Prostate gland (tissue), 2 donors: ENCODE measurements at places on chromosomes 1 and 21. TPM values are rescaled to one million over a fixed set of nuclear protein-coding genes. Genes with fewer than 3 reads are reported as not detected.

DNA sequence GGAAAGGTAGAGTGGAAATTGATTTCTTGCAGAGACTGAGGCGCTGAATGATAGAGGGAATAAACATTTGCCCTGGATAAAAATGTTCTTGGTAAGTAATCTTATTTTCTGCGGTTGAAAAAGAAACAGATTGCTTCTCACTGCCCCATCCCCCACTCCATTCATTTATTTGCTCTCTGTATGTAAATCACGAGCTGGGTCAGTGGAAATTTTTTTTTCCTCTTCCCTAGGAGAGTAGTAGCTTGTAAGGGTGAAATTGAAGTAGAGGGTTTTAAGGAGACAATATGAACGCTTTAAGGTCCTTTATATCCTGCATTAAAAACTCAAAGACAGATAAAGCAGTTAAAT is 1.4 kb upstream of the BRINP3 start:
- H3K27ac ChIP-seq, result peak overlapping the region; percentile 68
- DNase-seq, result no peak
- H3K36me3 ChIP-seq, result no peaks in the 10 kb centered on the region
- no peaks in the 10 kb centered on the region for H3K4me1 ChIP-seq
- peak overlapping the region; percentile 31 for H3K4me3 ChIP-seq

GRCh38 chr1:1165900-1166421 is 7.7 kb upstream of the TTLL10 start:
- H3K27ac ChIP-seq, result peak overlapping the region; percentile 95
- no peaks in the 10 kb centered on the region for H3K36me3 ChIP-seq
- peaks cover 10% of the 10 kb centered on the region for H3K4me1 ChIP-seq
- H3K4me3 ChIP-seq, result peak overlapping the region; percentile 62

Gene PFKFB2
- total RNA-seq, result 6.1 TPM

Gene VCAM1
- 2.9 TPM for total RNA-seq

Gene AJAP1
- total RNA-seq, result 0.73 TPM

- DNase-seq, result no peak
- H3K27me3 ChIP-seq, result no peaks in the 10 kb centered on the region
- no peaks in the 10 kb centered on the region for H3K36me3 ChIP-seq
- H3K4me3 ChIP-seq, result no peak overlapping the region
- no peak overlapping the region for H3K27ac ChIP-seq
Observed at GRCh38 chr1:226498640-226499008, 49.9 kb upstream of the STUM start.

Gene PBX1
- total RNA-seq, result 50.2 TPM

- no peaks in the 10 kb centered on the region for H3K36me3 ChIP-seq
- H3K4me1 ChIP-seq, result no peaks in the 10 kb centered on the region
- peak; percentile 9 for DNase-seq
- H3K27me3 ChIP-seq, result no peaks in the 10 kb centered on the region
- no peak overlapping the region for H3K27ac ChIP-seq
Observed at GRCh38 chr1:168466092-168466713, 77.6 kb downstream of the XCL2 start.

Gene CCDC181
- 5.6 TPM for total RNA-seq

DNA sequence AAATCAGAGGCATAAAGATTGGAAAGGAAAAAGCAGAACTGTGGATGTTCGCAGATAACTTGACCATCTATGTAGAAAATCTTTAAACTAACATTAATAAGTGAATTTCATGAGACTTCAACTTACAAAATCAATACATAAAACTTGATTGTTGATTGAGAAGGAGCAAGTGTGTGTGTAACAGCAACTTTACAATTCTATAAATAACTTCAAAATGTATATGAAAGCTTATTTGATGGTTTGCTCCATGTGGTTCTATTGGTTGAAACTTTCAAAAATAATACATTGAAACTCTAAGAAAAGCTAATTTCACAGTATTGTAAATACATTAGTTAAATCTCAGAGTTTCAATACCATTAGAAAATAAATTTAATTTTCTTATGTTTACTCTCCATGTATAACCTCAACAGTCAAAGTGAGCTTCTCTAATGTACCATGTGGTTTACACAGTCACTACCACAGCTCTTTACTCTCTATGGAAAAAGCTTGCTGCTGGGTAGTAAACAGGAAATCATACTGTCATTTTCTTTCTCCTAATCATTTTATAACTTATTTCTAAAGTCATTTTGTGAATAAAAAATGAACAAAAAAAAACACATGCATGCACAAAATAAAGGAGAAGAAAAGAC is 12.0 kb downstream of the AKT3 start:
- no peaks in the 10 kb centered on the region for H3K27me3 ChIP-seq
- no peaks in the 10 kb centered on the region for H3K36me3 ChIP-seq
- DNase-seq, result no peak
- H3K4me3 ChIP-seq, result no peak overlapping the region
- H3K4me1 ChIP-seq, result no peaks in the 10 kb centered on the region
- H3K27ac ChIP-seq, result no peak overlapping the region

DNA sequence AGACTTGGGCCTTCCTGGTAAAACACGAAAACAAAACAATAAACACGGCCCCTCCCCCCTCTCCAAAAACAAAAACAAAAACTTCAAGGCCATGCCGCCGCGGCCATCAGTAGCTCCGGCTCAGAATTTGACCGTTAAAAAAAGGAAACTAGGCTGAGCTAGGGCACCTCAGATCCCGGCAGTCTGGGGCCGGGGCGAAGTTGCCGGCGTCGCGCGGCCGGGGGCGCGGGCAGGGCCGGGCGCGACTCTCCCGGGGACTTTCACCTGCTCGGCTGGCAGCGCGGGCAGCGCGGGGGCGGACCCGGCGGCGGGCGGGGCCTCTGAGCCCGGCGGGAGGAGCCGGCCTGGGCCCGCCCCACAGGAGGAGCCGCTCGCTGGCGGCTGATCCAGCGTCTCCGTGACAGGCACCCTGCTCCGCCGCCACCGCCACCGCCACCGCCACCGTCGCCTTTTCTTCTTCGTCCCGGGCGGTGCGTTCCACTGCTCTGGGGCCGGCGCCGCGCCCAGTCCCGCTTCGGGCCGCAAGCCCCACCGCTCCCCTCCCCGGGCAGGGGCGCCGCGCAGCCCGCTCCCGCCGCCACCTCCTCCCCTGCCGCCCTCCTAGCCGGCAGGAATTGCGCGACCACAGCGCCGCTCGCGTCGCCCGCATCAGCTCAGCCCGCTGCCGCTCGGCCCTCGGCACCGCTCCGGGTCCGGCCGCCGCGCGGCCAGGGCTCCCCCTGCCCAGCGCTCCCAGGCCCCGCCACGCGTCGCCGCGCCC is at the start of gene NOS1AP:
TSS of gene NOS1AP (plus strand) at position 358 of the 760 bp plus-strand sequence. CDS start 487 bp downstream, outside the sequence.
- H3K27ac ChIP-seq, result peak within 1 kb of the TSS; percentile 78
- H3K4me1 ChIP-seq, result no peaks in the 10 kb centered on the region
- H3K4me3 ChIP-seq, result peak within 1 kb of the TSS; percentile 69
- peak; percentile 86 for DNase-seq

DNA sequence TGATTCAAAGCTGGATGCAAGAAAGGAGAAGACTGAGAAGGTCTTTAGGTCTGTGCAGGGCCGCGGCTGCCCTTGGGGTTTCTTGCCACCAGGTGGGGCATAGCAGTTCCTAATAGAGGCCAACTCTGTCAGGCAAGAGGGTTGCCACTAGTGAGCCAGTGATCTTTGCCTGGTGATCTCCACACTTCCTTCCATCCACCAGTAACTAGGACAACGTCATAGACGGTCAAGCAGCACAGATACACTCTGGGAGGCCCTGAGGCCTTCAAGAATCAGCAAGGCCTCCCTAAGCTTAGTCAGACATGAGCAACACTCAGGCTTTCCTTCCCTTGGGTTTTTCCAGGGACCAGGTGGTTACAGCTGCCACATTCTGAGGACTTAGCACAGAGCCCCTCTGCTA is 32.9 kb upstream of the ATP2B4 start:
- no peaks in the 10 kb centered on the region for H3K36me3 ChIP-seq
- H3K4me1 ChIP-seq, result no peaks in the 10 kb centered on the region
- DNase-seq, result no peak

DNA sequence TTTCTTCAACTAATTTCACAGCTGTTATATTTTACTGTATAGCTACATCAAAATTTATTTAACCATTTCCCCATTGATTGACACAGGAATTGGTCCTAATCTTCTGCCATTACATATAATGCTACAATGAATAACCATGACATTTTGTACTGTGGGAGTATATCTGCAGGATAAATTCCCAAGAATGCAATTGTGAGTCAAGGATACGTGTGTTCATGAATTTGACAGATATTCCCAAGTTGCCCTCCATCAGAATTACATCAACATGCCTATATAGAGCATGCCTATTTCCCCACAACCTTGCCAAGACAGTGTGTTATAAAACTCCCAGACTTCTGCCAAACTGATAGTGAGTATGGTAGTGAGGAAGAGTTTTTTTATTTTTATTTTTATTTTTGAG is 2.7 kb upstream of the TIE1 start:
- H3K27ac ChIP-seq, result no peak overlapping the region
- H3K4me3 ChIP-seq, result no peak overlapping the region
- no peaks in the 10 kb centered on the region for H3K36me3 ChIP-seq
- H3K4me1 ChIP-seq, result peaks cover 3% of the 10 kb centered on the region

DNA sequence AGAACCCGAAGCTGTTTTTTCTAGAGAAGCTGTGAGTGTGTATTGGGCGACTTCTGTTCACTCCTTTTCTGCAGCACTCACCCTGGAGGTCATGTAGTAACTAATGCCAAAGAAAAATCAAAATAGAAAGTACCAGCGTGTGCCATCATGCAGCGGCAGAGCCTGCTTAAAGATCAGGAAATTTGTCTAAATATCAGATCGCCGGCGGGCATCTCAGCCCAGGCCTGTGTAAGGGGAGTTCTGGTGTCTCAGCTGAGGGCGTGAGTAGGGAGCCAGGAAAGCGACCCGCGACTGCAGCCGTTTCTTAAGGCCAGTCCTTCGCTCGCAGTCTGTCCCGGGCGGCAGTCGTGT is 768 bp downstream of the EDARADD start:
- H3K27me3 ChIP-seq, result no peaks in the 10 kb centered on the region
- DNase-seq, result peak; percentile 38
- H3K36me3 ChIP-seq, result no peaks in the 10 kb centered on the region
- H3K4me1 ChIP-seq, result no peaks in the 10 kb centered on the region

Gene ACTN2
- total RNA-seq, result 7.6 TPM

DNA sequence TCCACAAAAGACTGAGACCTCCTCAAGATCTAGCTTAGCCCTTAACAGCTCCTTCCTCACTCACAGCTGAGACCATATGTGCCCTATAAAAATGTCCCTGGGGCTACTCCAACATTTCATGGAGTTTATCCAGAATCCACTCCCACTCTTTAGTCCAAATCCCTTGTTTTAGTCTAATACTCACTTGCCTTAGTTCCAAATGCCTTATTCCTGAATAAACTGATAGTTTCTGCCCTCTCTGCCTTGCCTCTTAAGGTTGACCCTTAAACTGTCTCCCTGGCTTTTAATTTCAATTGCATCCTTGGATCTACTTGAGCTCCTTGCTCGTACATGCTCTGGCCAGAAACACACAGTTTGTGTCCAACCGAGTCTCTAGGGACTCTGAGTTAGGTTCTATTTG is 47.3 kb upstream of the LYPLAL1 start:
- H3K4me1 ChIP-seq, result no peaks in the 10 kb centered on the region
- H3K4me3 ChIP-seq, result no peak overlapping the region
- peak overlapping the region; percentile 22 for H3K27ac ChIP-seq
- H3K27me3 ChIP-seq, result no peaks in the 10 kb centered on the region
- H3K36me3 ChIP-seq, result no peaks in the 10 kb centered on the region

GRCh38 chr1:117308311-117308916 is 58.8 kb upstream of the MAN1A2 start:
- H3K27me3 ChIP-seq, result no peaks in the 10 kb centered on the region
- H3K4me1 ChIP-seq, result no peaks in the 10 kb centered on the region
- H3K36me3 ChIP-seq, result no peaks in the 10 kb centered on the region
- H3K27ac ChIP-seq, result no peak overlapping the region
- no peak for DNase-seq

DNA sequence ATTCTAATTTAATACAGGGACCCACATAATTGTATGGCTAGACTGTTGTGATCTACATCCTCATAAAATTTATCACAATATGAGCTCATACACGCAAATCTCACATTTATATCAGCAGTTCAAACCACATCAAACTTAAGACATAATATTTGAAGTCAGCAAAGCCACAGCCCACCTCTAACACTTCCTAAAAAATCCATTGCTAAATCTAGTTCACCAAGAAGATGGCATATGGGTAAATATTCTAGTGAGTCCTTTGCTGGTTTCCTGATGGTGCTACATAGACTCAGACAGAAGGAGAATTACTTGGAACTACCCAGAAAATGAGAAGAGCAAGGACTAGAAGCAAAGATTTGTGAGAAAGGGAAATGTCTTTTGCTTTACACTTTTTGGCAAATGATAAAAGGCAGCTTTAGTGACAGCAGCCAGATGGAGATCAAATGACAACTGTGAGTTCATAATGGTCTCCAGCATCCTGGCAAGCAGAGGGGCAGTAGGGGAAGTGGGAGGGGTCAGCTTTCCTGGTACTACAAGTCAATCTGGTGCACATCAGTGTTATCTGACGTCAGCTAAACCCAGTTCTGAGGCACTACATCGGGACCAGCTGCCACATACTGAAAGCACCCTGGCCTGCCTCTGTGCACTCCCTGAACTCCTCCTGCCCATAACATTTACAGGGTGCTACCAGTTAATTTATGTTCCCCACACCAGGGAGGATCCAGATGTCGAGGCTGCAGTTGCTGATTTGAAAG is 10.6 kb upstream of the GADD45A start:
- DNase-seq, result peak; percentile 38
- no peaks in the 10 kb centered on the region for H3K27me3 ChIP-seq

DNA sequence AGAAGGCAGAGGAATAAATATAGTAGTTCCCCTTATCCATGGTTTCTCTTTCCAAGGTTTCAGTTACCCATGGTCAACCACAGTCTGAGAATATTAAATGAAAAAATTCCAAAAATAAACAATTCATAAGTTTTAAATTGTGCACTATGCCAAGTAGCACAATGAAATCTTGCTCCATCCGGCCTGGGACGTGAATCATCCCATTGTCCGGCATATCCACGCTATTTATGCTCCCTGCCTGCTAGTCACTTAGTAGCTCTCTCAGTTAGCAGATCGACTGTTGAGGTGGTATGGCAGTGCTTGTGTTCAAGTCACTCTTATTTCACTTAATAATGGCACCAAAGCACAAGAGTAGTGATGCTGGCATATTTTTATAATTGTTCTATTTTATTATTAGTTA is 58.6 kb upstream of the ARHGAP29 start:
- no peaks in the 10 kb centered on the region for H3K27me3 ChIP-seq
- H3K27ac ChIP-seq, result no peak overlapping the region
- H3K36me3 ChIP-seq, result no peaks in the 10 kb centered on the region

DNA sequence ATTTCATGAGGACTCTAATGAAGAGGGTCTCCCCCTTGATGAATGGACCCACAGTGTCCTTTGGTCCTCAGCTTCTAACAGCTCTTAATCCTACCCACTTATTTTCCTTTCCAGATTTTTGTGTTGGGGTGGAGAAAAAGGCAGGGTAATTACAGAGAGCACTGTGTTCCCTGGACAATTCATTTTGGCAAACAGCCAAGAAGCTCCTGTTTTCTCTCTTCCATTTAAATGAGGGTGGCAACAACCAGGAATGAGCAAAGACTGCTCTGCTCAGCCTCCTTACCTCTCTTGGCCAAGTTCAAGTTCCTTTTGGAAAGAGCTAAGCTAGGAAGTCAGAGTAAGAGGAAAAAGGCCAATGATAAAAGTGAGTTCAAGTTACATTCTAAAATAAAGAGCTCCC is 11.9 kb downstream of the XKR8 start:
- H3K27me3 ChIP-seq, result no peaks in the 10 kb centered on the region
- peaks cover 22% of the 10 kb centered on the region for H3K4me1 ChIP-seq
- peaks cover 3% of the 10 kb centered on the region for H3K36me3 ChIP-seq
- no peak overlapping the region for H3K4me3 ChIP-seq
- peak overlapping the region; percentile 39 for H3K27ac ChIP-seq
